Activated CD8-positive, alpha-beta memory T cell treated with anti-CD3 and anti-CD28 coated beads, Interleukin-2, amount 50 U/mL, for 48 hours (primary cell): ENCODE measurements at places on chromosomes 3 and 15.

GRCh38 chr3:38730281-38730680 is 80.8 kb upstream of the SCN5A start:
- DNase-seq = no peak

DNA sequence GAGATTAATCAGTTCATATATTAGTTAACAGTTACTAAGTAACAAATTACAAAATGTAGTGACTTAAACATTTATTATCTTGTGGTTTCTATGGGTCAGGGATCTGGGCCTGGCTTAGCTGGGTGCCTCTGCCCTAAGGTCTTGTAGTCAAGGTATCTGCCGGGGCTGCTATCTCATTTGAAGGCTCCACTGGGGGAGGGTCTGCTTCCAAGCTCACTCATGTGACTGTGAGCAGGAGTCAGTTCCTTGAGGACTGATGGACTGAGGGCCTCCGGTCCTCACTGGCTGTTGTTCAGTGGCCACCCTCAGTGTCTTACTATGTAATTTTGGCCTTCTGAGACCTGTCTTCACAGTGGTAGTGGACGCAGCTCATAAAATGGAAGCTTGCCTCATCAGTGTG is 135.9 kb upstream of the PLXNA1 start:
- peak; percentile 23 for DNase-seq

- peak; percentile 66 for DNase-seq
Measured at GRCh38 chr15:52559575-52559974, 9.3 kb downstream of the ARPP19 start.

DNA sequence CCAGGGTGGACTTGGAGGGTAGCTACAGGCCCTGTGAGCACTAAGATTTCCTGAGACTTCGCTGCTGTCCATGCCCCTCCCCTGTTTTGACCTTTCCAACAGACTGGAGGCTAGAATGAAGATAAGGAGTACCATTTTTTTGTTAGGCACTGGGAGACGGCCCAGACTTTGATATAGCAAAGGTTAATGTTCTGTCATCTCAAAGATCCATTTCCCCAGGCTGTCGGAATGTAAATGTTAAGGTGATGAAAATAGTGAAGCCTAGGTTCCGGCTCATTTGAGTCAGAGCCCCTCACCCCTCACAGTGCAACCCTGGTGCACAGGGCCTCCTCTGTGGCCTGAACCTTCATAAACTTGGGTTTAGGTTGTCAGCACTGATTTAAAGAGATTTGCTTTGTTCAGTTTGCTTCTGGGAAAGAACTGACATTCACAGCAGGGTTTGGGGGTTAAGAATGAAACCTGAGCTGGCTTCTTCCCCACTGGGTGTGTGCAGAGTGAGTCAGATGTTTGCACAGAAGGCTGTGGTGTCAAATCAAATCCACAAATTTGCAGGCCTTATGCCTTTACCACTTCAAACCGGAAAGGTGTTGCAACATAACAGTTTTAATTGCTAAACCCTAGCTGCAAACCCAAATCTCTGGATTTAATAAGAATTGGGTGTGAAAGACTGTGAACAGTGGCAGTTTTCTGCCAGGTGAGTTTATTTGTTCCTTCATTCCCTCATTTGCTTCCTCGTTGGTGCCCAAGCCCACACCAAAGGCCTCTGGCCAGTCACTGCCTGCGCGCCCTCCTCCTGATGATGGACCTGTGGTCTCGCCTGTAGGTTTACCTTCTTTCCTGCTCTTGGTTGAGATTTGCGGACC is 20.6 kb upstream of the KCTD6 start:
- DNase-seq = peak; percentile 69

DNA sequence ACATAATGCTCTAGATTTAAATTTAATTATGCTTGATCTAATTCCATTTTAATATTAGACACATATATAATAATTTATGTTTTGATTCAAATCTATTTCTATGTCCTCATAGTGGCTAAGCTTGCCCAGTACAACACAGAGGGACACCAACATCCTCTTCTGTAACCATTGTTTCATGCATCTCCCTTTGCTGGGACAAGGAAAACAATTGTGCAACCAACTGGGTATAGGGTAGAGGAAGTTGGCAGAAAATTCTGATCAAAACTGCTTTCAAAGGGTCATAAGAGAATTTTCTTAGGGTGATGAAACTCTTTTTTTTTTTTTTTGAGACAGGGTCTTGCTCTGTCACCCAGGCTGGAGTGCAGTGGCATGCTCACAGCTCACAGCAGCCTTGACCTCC is 121.4 kb upstream of the SGO1 start:
- DNase-seq = no peak

DNA sequence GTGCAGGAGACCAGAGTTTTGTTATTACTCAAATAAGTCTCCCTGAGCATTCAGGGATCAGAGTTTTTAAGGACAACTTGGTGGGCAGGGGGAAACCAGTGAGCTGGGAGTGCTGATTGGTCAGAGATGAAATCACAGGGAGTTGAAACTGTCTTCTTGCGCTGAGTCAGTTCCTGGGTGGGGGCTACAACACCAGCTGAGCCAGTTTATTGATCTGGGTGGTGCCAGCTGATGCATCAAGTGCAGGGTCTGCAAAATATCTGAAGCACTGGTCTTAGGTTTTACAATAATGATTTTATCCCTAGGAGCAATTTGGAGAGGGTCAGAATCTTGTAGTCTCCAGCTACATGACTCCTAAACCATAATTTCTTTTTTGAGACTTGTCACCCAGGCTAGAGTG is 13.8 kb upstream of the ZNF662 start:
- no peak for DNase-seq

- no peak for DNase-seq
Measured at GRCh38 chr3:42355612-42356011, 54.8 kb downstream of the LYZL4 start.

DNA sequence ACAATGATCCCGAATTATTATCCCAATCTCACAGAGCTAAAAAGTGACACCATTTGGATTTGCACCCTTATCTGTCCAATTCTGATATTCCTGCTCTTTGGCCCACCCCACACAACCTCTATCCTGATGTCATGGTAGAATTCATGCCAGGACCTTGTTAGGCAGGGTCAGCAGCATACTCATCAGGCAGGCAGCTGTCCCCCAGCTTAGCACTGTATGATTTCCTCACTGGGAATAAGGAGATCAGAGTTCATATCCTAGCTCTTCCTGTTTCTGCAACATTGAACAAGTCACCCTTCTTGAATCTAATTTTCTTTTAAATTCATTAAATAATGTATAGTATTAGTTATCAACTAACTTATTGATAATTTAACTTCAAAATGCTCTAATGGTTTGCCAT is 12.0 kb upstream of the C3orf80 start:
- no peak for DNase-seq

- DNase-seq = no peak
Measured at GRCh38 chr15:51798281-51798680, 31.2 kb upstream of the TMOD3 start.

GRCh38 chr3:49927798-49928197 is 1.8 kb downstream of the MON1A start:
- DNase-seq = no peak

DNA sequence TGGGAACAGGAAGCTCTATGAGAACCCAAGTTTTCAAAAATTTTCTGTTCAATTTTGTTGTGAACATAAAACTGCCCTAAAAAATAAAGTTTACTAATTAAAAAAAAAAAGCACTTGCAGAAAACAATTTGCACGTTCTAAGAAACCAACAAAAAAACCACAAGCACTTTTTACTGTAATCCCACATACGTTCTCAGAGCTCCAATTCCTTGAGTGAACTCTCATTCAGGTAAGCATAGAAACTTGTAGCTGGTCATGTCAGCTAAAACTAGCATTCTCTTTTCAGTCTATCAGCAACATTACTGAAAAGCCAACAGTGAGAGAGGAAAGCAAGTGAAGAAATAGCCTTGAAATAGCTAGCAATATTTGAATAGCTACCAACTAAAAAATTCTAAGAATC is 11.5 kb upstream of the TMF1 start:
- no peak for DNase-seq

DNA sequence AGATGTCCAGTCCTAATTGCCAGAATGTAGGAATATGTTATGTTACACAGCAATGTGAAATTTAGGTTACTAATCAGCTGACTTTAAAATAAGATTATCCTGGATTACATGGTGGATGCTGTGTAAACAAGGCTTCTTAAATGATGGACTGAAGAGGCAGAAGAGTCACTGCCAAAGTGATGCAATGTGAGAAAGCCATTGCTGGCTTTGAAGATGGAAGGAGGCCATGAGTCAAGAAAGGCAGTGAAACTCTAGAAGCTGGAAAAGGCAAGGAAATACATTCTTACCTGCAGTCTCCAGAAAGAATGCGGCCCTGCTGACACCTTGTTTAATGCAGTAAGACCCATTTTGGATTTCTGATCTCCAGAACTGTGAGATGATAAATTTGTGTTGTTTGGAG is 179.1 kb upstream of the ZPLD1 start:
- DNase-seq = no peak

DNA sequence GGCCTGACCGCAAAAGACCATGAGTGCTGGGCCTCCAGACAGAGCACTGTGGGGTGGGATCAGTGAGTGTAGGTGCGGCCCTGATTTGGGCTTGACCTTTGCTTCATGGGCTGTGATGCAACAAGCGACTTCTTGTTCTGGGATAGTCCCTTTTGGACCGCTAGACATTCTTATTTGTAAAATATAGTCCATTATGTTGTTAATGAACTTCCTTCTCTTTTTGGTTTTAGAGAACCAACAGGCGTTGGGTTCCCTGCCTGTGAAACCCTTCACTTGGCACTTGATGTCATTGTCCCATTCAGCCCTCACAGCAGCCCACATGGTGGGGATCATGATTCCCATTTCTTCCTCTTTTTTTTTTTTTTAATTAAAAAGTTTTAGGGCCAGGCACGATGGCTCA is 15.8 kb upstream of the TRH start:
- DNase-seq = no peak

GRCh38 chr3:50687127-50687751 is 12.5 kb downstream of the DOCK3 start:
- no peak for DNase-seq

DNA sequence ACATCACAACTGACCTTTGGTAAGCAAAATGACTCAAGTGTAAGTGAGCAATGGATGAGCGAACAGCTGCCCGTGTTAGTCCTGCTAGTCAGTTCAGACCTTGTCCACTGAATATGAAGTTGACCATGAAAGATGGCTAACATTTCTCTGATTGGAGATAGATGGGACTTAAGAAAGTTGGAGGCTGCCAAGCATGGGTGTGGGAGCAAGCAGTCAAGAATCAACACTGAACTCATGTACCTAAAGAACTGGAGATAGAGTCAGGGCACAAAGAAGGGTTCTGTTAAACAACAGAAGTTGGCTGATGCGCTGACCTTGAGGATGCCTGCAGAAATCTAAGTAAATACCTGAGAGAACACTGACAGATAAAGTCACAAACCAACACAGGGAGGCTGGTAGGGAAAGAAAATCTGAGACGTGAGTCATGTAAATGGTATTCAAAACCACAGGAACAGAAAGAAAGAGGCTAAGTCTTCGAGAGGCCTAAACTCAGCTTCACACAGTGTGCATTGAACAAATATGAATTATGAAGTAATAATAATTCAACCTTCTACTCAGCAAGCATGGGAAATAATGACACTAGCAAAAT is 30.7 kb upstream of the ANPEP start:
- no peak for DNase-seq

DNA sequence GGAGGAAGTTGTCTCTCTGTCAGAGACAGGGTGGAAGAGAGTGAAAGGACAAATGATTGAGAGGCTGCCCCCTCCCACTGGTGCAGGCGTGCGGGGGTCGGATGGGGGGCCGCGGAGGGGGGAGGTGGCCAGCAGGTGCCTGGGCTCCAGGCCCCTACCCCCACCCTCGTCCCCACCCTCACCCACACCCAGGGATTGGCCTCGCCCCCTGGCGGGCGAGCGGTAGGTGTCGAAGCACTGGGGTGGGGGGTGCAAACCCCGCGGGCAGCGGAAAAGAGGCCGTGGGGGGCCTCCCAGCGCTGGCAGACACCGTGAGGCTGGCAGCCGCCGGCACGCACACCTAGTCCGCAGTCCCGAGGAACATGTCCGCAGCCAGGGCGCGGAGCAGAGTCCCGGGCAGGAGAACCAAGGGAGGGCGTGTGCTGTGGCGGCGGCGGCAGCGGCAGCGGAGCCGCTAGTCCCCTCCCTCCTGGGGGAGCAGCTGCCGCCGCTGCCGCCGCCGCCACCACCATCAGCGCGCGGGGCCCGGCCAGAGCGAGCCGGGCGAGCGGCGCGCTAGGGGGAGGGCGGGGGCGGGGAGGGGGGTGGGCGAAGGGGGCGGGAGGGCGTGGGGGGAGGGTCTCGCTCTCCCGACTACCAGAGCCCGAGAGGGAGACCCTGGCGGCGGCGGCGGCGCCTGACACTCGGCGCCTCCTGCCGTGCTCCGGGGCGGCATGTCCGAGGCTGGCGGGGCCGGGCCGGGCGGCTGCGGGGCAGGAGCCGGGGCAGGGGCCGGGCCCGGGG is at the start of gene KAT2B:
KAT2B (plus strand) TSS at position 682 of the 783 bp plus-strand sequence; CDS start at position 714, 32 bp downstream.
- DNase-seq = peak; percentile 88

DNA sequence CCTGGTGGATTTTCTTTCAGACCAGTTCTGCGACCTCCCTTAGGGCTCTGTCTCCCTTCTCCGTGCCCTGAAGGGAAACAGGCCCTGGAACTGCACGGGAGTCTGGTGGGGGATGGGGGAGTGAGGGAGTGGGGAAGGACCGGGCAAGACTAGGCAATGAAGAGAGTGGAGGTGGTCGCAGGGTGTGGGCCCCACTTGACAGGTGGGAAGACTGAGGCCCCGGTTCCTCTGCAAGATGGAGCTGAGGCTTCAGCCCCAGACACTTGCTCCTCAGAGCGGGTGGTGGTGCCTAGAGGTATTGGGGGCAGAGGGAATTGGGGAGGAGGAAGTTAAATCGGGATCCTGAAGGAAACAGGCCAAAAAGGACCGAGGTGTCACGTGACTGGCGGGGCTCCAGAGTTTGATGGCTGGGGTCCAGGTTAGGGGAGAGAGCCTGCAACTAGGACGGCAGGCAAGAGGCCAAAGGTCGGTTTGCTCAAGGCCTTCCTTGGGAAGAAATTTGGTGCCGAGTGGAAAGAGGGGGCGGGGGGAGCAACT is 597 bp upstream of the CAMK1 start:
- no peak for DNase-seq

- no peak for DNase-seq
Measured at GRCh38 chr3:70916375-70917055, 604.1 kb upstream of the MDFIC2 start.

- DNase-seq = no peak
Measured at GRCh38 chr3:183984749-183985729, 32.6 kb downstream of the ABCC5 start.

GRCh38 chr3:11607816-11608215 is 35.9 kb downstream of the VGLL4 start:
- DNase-seq = no peak

DNA sequence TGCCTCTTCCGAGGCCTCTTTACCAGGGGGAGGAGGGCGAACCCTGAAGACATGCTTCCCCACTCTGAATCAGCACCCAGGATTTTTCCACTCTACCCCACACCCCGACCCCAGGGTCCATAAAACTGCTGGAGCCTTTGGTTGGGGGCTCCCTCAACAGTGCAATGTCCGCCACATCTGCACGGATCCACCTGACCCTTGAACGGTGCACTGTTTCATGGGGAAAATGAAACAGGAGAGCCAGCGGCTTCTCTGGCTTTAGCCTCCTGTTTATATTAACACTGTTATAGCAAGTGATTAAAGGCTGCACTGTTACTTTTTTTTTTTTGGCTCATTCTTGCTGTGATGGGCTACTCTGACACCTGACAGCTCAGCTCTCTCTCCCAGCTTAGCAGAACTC is 124.1 kb upstream of the DLG1 start:
- DNase-seq = no peak

GRCh38 chr3:32181365-32181764 is 57.1 kb upstream of the CMTM8 start:
- no peak for DNase-seq
